NCI-H1092 treated with DMSO at 0.1 percent for 48 hours (cell line): ENCODE measurements at places on chromosomes 2 and 18.

- no peak for DNase-seq
Measured at GRCh38 chr2:42101206-42102023, 53.6 kb downstream of the PKDCC start.

DNA sequence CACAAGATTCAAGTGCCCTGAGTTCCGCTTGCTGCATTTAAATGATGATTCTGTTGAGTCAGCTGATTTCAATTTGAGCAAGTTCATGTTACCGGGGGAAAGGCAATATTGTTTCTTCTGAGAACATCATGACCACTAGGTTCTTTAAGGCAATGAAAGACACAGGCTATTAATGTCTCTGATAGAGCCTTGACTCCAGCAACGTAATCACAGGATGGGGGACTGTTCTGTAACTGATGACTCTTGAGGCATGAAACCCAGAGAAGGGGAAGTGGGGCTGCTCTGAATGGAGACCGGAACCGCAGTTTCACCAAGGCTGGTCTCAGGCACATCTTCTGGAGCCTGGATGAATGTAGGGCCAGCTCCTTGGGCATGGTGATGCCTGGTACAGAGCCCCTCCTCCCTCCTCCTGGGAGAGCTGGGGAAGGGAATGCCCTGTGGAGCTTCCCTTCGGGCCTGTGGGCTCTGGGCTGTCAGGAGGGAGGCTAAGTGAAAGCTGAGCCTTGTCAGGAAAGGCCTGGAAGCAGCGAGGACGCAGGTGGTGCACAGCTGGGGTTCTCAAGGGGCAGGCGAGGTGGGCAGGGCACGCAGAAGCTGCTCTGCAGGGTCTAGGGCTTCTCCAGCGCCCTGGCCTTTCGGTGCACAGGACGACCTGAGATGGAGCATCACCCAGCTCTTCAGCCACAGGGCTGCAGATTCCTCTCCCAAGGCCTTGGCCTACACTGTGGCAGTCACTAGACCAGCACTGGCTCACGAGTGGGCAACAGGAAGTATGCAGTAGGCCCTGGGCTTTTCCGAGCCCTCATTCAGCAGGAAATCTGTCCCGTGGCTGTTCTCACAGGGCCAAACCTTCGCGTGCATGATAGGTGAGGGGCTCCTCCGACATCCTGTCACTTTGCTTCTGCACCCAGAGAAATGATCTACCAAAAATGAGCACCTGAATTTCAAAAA is 36.6 kb upstream of the PRLH start:
- DNase-seq, result no peak

DNA sequence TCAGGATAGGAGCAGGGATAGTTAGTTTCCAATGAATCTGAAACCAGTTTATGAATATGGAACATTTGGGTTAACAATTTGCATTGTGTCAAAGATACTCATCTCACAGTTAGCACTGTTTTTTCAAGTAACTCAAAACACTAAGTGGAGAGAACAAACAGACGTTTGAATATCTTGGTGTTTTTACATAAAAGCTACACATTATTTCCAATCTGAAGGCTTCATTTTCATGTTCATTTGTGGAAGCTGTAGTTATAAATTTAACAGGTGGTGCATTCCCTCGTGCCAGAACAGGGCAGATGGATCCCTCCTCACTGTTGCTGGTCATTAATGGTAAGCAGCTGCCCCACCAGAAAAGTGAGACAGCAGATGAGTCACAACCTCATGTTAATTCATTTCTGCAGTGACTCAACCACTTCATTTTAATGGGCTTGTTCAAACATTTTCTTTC is 286.9 kb downstream of the TMX3 start:
- no peak for DNase-seq

GRCh38 chr18:24702001-24702515 is 241.6 kb downstream of the HRH4 start:
- no peak for DNase-seq

- DNase-seq, result peak; percentile 14
Measured at GRCh38 chr2:67923696-67924095, 139.1 kb downstream of the C1D start.
